ENCODE measurements at places on chromosomes 11 and 22.

GRCh38 chr11:31919175-31919574 lies 108.1 kb upstream of the PAX6 start:
- no peak for DNase-seq

- no peak for DNase-seq
These were observed 185.0 kb downstream of the NELL1 start for GRCh38 chr11:20854215-20854955.

DNA sequence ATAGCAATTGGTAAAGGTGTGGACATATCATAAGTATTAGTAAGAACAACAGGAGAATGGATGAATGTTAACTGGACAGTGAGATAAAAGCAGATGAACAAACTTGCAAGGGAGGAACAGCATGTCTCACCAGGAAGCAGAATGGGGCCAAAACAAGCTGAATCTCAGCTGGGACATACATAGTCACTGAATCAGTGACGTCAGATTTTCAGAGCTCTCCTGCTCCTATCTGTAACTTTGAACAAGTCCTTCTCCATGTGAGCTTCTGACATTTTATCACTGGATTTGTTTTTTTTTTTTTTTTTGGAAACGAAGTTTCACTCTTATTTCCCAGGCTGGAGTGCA lies 118.7 kb downstream of the BBOX1 start:
- DNase-seq = no peak

GRCh38 chr11:120834686-120835210 lies 189.2 kb upstream of the TBCEL start:
- no peak for DNase-seq

DNA sequence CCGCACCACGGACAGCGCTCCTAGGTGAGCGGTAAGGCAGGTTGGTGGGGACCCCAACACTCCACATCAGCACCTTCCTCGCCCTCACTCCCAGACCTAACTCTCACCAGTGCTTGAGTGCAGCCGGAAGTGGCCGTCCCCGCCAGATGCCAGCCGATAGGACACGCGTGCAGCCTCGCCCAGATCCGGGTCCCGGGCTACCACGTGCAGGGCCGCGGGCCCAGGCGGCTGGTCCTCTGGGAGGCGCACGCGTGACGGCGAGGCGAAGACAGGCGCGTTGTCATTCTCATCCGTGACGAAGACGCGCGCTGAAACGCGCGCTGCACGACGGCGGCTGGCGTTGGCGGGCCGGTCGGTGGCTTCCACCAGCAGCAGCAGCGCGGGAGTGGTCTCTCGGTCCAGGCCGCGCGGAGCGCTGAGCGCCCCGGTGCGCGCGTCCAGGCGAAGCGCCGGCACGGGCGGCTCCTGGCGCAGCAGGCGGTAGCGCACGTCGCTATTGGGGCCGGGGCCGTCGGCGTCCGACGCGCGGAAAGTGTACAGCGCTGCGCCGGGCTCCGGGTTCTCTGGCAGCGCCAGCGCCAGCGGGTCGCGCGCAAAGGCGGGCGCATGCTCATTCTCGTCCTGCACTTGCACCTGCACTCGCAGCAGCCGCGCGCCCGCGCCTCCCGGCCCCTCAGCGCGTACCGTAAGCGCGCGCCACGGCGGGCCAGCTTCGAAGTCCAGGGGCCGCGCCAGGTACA lies 10.8 kb upstream of the TPP1 start:
- DNase-seq = no peak

DNA sequence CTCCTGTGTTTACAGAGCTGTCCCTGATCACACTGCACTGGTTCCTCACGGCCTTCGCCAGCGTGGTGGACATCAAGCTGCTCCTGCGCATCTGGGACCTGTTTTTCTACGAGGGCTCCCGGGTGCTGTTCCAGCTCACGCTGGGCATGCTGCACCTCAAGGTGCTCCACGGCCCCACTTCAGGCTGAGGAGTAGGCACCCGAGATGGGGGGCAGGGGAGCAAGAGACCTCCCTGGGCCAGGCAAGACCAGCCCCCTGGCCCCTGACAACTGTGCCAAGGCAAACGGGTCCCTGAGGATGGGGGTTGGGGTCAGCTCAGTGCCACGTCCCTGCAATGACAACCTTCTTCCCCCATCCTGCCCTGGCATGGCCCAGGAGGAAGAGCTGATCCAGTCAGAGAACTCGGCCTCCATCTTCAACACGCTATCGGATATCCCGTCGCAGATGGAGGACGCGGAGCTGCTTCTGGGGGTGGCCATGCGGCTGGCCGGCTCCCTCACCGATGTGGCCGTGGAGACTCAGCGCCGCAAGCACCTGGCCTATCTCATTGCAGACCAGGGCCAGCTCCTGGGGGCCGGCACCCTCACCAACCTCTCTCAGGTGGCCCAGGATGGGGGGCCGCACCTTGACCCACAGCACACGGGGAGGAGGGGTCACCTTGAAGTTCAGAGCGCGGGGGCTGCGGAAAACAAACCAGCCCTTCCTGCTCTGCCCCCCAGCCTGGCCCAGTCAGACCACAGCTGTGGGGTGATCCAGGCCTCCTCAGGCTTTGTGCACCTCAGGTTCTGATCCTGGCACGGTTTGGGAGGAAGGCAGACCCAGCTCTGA lies 35.9 kb downstream of the SGSM3 start:
- no peak for DNase-seq

DNA sequence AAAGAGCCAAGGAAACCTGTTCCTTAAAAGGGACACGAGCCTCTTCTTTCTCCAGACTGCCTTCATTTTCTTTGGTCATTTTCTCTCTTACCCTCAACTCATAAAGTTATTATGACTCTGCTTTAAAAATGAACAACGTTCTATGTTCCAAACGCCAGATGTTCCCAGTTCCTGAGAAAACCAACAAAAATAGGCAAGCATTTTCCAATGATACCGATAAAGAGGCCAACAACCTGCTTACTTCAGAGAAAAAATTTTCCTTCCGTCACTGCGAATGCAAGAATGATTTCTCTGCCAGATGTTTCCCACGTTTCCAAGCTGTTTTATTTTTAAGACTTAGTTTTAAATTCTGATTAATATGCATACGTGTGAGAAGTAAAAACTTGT lies 315 bp upstream of the TRPC6 start:
- DNase-seq = no peak
